Esophagus squamous epithelium (tissue), 5 donors: ENCODE measurements at places on chromosomes 2 and 18. TPM values are rescaled to one million over a fixed set of nuclear protein-coding genes. Genes with fewer than 3 reads are reported as not detected.

DNA sequence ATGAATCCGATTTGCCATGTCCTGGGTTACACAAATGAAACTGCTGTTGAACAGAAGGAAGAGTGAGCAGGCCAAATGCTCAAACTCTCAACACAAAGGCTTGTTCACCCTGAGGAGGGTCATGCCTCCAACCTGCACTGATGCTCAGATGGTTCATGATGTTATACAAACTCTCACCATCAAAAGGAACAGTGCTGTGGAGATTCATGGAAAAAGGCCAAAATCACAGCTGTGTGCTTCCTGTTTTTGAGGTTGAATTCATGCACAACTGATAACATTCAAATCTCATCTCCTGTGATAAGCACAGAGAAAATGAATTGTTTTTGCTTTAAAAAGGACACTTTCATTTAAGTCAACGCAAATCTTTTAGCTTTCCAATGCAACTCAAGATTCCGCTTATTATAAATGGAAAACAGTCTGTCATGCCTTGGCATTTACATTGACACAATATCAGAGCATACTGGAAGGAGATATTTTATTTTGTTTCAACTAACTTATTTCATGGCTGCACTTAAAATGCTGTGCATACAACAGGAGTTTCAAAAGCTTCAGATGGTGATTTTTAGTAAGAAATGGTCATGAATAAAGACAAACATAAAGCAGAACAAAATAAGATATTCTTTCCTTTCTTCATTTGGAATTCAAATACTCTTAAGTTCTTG, 22.2 kb upstream of the TTN start:
- no peaks in the 10 kb centered on the region for H3K27me3 ChIP-seq
- H3K4me3 ChIP-seq = no peak overlapping the region
- DNase-seq = no peak
- H3K27ac ChIP-seq = no peak overlapping the region
- H3K36me3 ChIP-seq = no peaks in the 10 kb centered on the region

DNA sequence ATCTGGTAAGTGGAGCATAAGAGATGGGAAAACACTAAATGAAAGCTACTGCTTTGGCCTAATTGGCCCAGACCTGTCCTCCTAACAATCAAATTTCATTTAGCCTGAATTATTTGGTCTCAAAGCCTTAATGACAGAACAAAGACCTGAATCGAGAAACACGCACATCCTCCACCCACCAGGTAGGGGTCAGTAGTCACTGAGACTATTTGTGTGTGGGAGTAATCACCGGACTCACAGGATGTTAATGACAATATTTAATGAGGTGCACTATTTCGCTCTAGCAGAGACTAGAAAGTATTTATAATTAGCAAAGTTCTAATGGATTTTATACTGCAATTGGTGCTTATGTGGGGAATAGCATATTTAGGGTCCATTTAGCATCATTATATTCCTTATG, 68.1 kb downstream of the RBM43 start:
- no peaks in the 10 kb centered on the region for H3K27me3 ChIP-seq
- no peak overlapping the region for H3K4me3 ChIP-seq
- no peak for DNase-seq
- H3K27ac ChIP-seq = no peak overlapping the region
- H3K36me3 ChIP-seq = no peaks in the 10 kb centered on the region

DNA sequence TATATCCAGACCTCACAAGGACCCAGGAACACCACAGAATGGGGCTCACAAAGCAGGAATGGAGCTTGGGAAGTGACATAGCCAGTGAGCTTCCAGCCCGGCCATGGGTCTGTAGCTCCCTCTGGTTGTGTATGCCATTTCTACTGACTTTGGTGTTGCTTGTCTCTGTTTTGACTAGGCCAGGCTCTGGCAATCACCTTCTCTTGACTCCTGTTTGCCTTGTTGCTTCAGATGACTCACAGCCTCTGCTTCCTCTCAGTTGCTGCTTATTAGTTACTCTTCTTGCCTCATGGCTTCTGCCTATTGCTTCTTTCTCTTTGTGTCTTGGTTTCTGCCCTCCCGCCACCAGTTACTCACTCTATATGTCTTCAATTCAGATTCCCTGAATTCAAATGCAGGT, 15.8 kb upstream of the IER3IP1 start:
- no peak overlapping the region for H3K27ac ChIP-seq
- no peak overlapping the region for H3K4me3 ChIP-seq
- H3K36me3 ChIP-seq = no peaks in the 10 kb centered on the region

- H3K36me3 ChIP-seq = no peaks in the 10 kb centered on the region
- no peaks in the 10 kb centered on the region for H3K27me3 ChIP-seq
- no peaks in the 10 kb centered on the region for H3K4me1 ChIP-seq
- no peak overlapping the region for H3K4me3 ChIP-seq
These were observed 67.0 kb downstream of the SOCS6 start for GRCh38 chr18:70355620-70356385.

- DNase-seq = no peak
- peaks cover 19% of the 10 kb centered on the region for H3K4me1 ChIP-seq
- H3K27me3 ChIP-seq = no peaks in the 10 kb centered on the region
- H3K27ac ChIP-seq = no peak overlapping the region
These were observed 44.2 kb upstream of the DNMT3A start for GRCh38 chr2:25385910-25386309.

DNA sequence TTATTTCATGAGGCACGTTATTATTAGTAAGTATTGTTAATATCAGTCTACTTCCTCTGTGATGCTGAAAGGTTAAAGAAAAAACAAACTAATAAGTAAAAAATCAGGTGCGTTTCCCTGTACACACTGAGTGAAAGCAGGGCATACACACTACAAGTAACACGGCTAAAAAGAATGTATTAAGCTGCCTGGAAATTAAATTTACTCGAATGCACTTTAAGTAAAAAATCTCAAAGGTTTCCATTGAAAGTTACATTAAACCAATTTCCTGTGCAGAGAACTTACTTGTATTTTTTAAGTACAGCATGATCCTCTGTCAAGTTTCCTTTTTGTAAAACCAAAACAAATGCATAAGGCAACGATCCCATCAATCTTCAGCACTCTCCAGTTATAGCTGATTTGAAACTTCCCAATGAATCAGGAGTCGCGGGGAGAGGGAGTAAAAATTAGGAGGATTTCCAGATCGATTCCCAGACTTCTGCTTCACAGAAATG, 633 bp downstream of the BCL2 start:
- no peaks in the 10 kb centered on the region for H3K27me3 ChIP-seq
- peaks cover 11% of the 10 kb centered on the region for H3K4me1 ChIP-seq

- no peaks in the 10 kb centered on the region for H3K27me3 ChIP-seq
- peak overlapping the region; percentile 96 for H3K27ac ChIP-seq
- H3K4me1 ChIP-seq = no peaks in the 10 kb centered on the region
- peak overlapping the region; percentile 93 for H3K4me3 ChIP-seq
These were observed 1.2 kb downstream of the MEX3C start for GRCh38 chr18:51196118-51196810.

DNA sequence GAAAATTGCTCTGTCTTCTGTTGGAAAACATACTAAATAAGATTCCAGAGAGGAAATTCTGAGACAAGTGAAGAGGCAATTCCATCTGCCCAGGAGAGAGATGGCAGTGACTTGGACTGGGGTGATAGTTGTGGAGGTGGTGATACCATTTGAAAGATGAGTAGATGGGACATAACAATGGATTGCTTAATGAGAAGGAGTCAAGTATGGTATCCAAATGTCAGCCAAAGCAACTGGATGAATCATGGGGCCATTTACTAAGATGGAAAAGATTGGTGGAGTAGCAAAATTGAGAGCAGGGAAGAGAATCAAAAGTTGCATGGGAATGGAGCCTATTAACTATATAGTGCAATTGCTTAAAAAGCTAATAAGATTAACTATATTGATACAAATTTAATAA, 222.1 kb downstream of the ETAA1 start:
- no peak for DNase-seq
- H3K27me3 ChIP-seq = no peaks in the 10 kb centered on the region
- no peaks in the 10 kb centered on the region for H3K4me1 ChIP-seq
- no peak overlapping the region for H3K4me3 ChIP-seq

DNA sequence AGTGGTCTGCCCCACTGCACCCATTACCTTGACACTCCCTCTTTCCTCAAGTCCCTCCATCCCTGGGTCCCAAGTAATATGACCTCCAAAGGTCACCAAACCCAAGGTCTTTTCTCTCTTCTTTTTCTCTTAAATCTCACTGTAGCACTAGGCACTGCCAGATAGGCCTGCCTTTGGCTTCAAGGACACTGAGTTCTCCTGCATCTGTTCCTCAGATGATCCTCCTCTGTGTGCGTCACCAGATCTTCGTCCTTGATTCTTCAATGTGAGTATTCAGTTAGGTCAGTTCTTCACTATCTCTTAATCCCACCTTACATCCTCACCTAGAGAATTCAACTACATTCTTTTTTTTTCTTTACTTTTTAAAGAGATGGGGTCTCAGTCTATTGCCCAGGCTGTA, 249.2 kb downstream of the NBAS start:
- H3K4me1 ChIP-seq = no peaks in the 10 kb centered on the region
- no peaks in the 10 kb centered on the region for H3K27me3 ChIP-seq
- no peak overlapping the region for H3K27ac ChIP-seq
- H3K4me3 ChIP-seq = no peak overlapping the region
- H3K36me3 ChIP-seq = peaks cover 4% of the 10 kb centered on the region
- DNase-seq = no peak

- no peaks in the 10 kb centered on the region for H3K36me3 ChIP-seq
- no peak overlapping the region for H3K4me3 ChIP-seq
- DNase-seq = no peak
- no peaks in the 10 kb centered on the region for H3K27me3 ChIP-seq
- no peak overlapping the region for H3K27ac ChIP-seq
- no peaks in the 10 kb centered on the region for H3K4me1 ChIP-seq
These were observed 547.0 kb upstream of the ACVR2A start for GRCh38 chr2:147297820-147298219.

- H3K4me3 ChIP-seq = peak overlapping the region; percentile 25
- H3K4me1 ChIP-seq = peaks cover 13% of the 10 kb centered on the region
- H3K36me3 ChIP-seq = no peaks in the 10 kb centered on the region
- peaks cover 22% of the 10 kb centered on the region for H3K27me3 ChIP-seq
These were observed 32.6 kb upstream of the NPC1 start for GRCh38 chr18:23618862-23619387.

- DNase-seq = no peak
- H3K36me3 ChIP-seq = no peaks in the 10 kb centered on the region
- H3K27ac ChIP-seq = no peak overlapping the region
- no peak overlapping the region for H3K4me3 ChIP-seq
- H3K4me1 ChIP-seq = no peaks in the 10 kb centered on the region
These were observed 30.7 kb upstream of the IL1R1 start for GRCh38 chr2:102111823-102112222.

DNA sequence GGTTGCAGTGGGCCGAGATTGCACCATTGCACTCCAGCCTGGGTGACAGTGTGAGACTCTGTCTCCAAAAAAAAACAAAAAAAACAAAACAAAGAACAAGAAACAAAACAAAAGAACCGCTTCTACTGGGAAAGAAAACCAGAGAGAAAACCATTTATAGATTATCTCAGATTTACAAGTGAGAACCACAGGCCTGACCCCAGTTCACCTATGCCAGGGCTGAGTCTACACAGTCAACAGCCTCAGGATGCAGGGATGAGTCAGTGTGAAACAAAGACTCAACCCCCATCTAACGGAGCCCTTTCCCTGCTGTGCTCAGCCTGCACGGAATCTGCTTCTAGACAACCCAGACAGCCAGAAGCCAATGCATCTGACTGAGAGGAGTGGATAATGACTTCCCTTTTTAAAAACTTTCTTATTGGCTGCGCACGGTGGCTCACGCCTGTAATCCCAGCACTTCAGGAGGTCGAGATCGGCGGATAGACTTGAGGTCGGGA, 25.5 kb upstream of the YWHAQ start:
- H3K27ac ChIP-seq = no peak overlapping the region
- no peaks in the 10 kb centered on the region for H3K36me3 ChIP-seq
- H3K27me3 ChIP-seq = no peaks in the 10 kb centered on the region
- no peaks in the 10 kb centered on the region for H3K4me1 ChIP-seq

DNA sequence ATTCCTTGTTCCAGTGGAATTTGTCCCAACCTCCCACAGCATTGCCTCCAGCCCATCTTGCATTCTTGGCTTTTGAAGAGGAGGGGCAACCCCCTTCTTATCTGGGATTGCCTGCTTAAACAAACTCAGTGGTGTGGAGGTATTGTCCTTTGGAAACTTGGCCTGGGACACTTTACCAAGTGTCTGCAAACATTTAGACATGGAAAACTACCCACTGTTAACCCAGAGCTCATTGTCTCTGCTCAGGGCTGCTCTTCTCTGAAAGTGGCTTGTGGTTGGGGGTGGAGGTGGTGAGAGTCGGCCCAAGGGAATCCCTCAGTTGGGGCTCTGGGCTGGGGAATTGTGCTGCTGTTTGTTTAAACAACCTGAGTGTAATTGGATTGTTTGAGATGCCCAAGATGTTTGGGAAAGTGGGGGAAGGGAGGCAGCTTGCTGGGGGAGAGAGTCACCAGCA, 178.3 kb upstream of the GATA6 start:
- no peak overlapping the region for H3K4me3 ChIP-seq
- H3K4me1 ChIP-seq = no peaks in the 10 kb centered on the region
- no peak for DNase-seq

DNA sequence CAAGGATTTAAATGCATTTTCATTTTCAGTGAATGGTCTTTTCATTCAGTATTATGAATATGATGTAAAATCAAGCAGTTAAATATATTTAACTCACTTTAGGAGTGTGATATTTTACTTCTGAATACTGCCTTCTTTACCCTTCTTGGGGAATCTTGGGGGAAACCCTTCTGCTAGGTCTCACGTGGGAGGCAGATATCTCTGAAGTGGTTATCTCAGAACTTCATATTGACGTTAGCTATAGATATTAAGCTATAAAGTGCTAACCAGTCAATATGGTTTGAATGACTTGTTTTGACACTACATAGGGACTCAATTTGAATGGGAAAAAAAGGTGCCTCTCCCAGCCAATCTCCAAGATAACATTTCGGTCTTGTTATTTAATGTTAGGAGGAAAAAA, 9.8 kb downstream of the REL start:
- no peaks in the 10 kb centered on the region for H3K36me3 ChIP-seq
- H3K4me3 ChIP-seq = no peak overlapping the region
- H3K4me1 ChIP-seq = peaks cover 24% of the 10 kb centered on the region
- no peak for DNase-seq
- H3K27ac ChIP-seq = no peak overlapping the region

DNA sequence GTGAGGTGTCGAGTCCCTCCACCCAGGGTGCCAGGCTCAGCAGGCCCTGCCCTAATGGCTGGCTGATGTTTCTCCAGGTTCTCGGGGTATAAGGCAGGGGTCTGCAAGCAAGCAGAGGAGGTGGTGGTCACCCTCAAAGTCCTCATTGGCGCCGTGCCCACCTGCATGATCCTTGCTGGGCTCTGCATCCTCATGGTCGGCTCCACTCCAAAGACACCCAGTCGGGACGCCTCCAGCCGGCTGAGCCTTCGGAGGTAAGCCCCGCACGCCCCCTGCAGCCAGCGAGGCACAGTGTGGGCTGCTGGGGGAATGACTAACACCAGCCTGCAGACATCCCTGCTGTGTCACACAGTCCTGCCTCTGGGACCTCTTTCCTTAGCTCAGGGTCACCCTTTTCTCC, 14.1 kb downstream of the MFSD2B start:
- no peak overlapping the region for H3K27ac ChIP-seq
- H3K4me1 ChIP-seq = no peaks in the 10 kb centered on the region
- peaks cover 67% of the 10 kb centered on the region for H3K36me3 ChIP-seq
- H3K4me3 ChIP-seq = no peak overlapping the region

ID2 gene
- total RNA-seq = 16.1 TPM

LDLRAD4 gene
- total RNA-seq = 0.91 TPM

LIMS3 gene
- not detected for total RNA-seq

STARD6 gene
- total RNA-seq = not detected

CFAP53 gene
- total RNA-seq = not detected

ERFE gene
- total RNA-seq = 0.19 TPM

LYG2 gene
- total RNA-seq = not detected

ST8SIA3 gene
- total RNA-seq = not detected

CDH2 gene
- 0.38 TPM for total RNA-seq

PRSS56 gene
- total RNA-seq = not detected

PTPRM gene
- 38.7 TPM for total RNA-seq
